ENCODE measurements at places on chromosomes 1 and 21.

- DNase-seq = no peak
Observed at GRCh38 chr1:81298266-81298665, 502.5 kb upstream of the ADGRL2 start.

- DNase-seq = no peak
Observed at GRCh38 chr1:198917226-198917625, 278.4 kb downstream of the PTPRC start.

DNA sequence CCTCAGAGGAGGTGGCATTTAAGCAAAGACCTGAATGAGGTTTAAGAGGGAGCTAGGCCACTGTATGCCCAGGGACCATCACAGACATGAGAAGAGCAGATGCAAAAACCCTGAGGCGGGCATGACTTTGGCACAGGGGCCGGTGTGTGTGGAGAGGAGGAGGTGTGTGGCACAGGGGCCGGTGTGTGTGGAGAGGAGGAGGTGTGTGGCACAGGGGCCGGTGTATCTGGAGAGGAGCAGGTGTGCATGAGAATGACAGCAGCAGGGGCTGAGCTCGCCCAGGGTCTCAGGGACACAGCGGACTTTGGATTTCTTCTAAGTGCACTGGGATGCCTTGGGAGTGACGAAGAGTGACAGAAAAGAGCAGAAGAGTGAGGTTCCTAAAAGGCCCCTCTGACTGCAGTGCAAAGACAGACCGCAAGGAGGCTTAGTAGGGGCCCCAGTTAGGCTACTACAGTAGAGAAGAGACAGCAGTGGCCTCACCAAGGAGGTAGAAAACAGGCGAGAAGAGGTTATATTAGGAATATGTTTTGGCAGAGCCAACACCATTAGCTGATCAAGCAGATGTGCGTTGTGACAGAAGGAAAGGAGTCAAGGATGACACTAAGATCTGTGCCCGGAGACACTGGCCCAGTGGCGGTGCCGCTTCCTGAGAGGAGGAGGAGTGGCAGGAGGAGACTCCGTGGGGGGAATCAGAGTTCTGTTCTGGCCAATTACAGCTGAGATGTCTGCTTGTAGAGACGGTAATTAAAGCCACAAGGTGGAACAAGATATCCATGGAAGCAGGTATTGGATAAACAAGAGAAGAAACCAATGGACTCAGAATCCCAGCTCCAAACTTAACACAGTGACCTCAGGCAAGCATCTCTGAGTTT, 18.4 kb downstream of the ZBTB17 start:
- DNase-seq = no peak

GRCh38 chr1:235806123-235806522, 60.6 kb downstream of the LYST start:
- DNase-seq = no peak

DNA sequence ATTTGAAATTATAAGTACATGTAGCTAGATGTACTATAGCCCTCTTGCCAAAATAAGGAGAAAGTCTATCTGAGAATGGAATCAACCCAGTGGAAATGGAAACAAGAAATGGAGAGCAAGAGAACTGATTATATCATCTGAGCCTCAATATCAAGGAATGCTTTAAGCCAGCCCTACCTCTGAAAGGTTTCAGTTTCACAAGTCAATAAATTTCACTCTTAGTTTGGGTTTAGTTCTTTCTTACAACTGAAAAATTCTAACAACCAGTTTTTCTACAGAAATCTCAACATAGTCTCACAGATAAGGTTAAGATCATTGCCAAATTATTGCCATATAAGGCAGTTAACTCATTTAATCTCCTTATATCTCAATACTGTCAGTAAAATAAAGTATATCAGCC, 80.0 kb downstream of the EPS15 start:
- no peak for DNase-seq

GRCh38 chr1:219277304-219278105, 103.8 kb downstream of the LYPLAL1 start:
- no peak for DNase-seq

- no peak for DNase-seq
Observed at GRCh38 chr1:62688687-62689085, 500 bp upstream of the DOCK7 start.

- no peak for DNase-seq
Observed at GRCh38 chr1:20981915-20982314, 194.8 kb downstream of the EIF4G3 start.

GRCh38 chr1:115714572-115715141, 53.9 kb downstream of the CASQ2 start:
- no peak for DNase-seq

DNA sequence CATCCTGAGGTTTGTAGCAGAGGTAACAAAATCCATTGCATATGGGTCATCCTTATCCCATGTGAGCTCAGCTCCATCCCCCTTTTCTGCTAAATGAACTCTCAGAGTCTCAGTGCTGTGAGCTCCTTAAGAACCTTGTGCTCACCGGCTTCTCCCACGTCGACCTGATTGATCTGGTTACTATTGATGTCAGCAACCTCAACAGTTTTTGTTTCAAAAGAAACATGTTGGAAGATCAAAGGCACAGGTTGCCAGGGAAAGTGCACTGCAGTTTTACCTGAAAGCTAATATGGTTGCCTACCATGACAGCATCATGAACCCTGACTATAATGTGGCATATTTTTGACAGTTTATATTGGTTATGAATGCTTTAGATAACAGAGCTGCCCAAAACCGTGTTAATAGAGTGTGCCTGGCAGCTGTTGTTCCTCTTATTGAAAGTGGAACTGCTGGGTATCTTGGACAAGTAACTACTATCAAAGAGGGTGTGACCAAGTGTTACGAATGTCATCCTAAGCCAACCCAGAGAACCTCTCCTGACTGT, 131.4 kb downstream of the HS2ST1 start:
- DNase-seq = no peak

DNA sequence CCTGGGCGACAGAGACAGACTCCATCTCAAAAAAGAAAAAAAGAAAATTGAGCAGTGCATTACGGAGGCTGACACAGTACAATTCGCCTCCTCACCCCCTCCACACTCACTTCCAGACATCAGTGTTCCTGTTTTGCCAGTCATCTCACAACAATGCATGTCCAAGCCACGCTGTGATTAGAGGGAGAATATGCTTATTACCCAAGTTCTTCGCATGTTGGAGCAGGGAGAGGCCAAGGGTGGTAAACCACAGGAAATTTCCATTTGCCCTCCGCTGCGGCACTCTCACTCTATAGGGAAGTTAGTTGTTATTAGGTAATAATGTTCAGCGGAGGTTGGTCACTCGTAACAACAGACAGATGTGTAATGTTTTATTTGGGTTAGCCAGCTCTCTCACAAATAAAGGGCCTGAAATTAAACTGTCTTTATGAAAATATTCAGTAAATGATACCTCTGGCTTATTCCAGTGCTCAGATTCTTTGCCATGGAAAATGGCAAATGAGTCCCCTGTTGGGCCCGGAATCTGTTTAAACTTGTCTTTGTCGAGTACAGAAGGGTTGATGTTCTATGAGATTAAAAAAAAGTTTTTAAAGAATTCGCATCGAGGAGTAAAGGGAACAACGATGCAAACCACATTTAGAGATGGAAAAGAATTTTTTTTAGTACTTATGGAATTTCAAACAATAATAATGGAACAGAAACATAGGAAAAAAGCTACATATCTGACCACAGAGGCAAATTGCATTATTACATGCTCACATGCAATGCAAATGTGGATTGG, 33.1 kb downstream of the KCNJ15 start:
- DNase-seq = no peak

GRCh38 chr1:223331301-223331700, 32.7 kb downstream of the SUSD4 start:
- DNase-seq = no peak

DNA sequence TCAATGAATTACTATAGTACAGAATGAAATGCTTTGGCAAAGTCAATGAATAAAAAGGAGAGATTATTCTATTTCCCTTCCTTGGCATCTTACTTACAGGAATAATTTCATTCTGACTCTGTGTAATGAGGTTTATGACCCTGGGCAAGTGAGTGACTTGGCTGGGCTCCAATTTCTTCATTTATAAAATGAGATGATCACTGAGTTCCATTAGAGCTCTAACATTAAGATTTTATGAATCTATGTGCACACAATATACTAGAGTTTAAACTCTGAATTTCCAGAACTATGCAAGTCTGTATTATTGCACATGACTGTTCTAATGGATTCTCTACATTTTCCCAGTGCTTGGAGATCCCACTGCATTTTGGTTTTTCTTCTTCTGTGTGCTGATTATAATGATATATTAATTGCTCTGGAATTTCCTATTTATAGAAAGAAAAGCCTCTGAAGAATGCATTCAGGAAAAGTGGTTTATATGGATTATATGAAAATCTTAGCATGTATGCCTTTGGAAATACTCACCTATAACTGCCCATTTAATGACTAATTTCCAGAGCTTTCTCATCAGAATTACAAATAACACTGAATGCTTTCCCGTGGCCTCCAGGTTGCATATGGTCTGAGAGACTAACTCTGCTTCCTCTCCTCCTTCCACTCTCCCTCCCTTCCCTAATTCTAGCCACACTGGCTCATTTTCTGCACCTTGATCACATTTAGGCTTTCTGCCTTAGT, 97.4 kb upstream of the CHRM3 start:
- DNase-seq = no peak

DNA sequence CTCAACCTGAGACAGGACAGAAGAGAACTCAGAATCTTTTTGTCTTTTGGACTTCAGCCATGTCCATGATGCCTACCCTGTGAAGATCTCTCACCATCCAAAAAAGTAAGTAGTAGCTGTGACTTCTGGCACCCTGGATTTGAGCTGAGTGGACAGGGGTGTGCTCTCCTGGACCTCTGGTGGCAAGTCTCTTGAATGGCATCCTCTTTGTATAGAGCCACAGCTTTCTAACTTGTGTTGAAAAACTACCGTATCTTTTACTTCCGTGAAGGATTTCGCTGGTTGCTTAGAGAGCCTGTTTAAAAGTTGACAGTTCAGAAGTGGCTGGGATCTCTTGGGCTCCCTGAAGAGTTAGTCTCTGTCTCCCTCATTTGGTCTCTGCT, 1.8 kb downstream of the MFN2 start:
- DNase-seq = no peak

GRCh38 chr1:58746757-58747156, 37.1 kb downstream of the JUN start:
- DNase-seq = no peak

DNA sequence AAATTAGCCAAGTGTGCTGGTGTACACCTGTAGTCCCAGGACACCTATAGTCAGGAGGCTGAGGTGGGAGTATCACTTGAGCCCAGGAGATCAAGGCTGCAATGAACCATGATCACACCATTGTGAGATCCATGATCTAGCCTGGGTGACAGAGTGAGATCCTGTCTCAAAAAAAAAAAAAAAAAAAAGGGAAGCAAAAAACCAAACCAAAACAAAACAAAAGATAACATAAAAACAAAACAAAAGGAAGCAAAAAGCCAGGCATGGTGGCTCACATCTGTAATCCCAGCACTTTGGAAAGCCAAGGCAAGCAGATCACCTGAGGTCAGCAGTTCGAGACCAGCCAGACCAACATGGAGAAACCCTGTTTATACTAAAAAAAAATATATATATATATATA, 9.4 kb upstream of the AKR1A1 start:
- no peak for DNase-seq

GRCh38 chr1:184563308-184563707, 176.5 kb downstream of the C1orf21 start:
- no peak for DNase-seq

DNA sequence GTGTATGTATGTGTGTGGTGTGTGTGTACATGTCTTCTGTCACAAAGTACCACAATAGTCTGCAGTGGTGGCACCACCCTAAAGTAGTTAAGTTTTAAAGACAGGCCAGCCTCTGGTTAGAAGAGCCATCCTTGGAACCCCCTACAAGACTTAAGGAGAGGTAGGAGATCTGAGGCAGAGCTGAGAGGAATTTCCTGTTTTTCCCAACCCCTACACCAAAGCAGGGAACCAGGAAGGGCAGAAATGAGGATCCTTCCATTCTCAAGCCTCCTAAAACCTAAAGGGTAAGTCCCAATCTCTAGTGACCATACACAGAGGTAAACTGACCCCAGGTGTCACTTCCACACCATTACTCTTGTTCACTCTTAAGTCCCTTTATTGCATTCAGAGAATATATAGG, 11.1 kb downstream of the PEA15 start:
- no peak for DNase-seq

- DNase-seq = no peak
Observed at GRCh38 chr1:41377397-41377796, 16.2 kb downstream of the FOXO6 start.

- DNase-seq = no peak
Observed at GRCh38 chr1:3641046-3641760, 8.7 kb downstream of the WRAP73 start.

DNA sequence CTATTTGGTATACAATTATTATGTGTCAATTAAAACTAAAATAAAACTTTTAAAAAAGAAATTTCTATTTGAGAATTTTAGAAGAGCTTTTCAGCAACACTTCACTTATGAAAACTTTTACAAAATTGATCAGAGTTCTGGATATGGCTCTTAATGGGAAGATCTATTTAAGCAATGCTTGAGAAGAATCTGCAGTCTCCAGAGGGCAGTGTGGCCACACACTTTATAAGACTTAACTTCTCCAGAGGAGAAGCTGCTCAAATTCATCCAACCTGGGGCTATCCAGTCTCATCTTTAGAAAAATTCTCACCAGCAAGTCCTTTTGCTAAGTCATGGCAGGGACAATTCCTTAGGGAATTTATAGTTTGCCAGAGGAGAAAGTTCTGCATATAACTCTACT, 25.2 kb upstream of the AGO1 start:
- no peak for DNase-seq

DNA sequence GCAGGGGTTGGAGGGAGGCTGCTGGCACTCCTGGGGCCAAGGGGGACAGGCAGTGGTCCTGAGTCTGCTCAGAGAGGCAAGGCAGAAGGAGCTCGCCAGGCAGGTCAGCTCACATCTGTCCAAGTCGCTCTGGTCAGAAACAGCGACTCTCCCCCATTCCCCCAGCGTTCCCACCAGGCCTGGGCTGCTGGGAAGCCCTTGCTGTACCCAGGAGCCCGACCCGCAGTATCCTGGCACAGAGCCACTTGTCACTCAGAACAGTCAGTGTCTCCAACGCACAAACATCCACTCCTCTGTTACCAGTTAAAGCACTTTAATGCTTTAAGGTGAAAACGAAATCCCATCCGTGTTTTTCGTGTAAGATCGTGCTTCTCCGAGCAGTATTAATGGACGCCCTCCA, 16.6 kb upstream of the CCDC27 start:
- no peak for DNase-seq

Measured in frontal cortex (tissue), 4 donors.